ENCODE measurements at places on chromosomes 6 and 20.

- DNase-seq: peak; percentile 54
These were observed 240.9 kb downstream of the PHACTR1 start for GRCh38 chr6:12957321-12958051.

DNA sequence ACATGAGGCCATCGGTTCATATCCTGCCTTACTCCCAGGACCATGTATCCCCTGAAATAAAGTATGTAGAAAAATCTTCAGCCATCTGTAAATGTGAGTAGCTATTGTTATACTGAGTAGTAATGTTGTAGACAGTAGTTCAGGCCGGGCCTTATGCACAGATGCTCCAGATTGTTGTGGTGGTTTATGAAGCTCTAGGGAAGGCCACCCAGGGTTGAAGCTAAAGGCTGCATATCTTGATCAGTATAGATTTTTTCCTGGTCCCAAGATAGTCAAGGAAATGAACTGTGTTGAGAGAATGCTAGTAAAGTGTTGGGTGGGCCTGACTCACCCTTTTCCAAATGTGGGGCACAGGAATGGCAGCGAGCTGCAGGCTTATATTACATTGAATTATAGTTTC lies 81.4 kb downstream of the FNDC1 start:
- no peak for DNase-seq

GRCh38 chr20:47857569-47858464 lies 72.5 kb upstream of the SULF2 start:
- DNase-seq: no peak

DNA sequence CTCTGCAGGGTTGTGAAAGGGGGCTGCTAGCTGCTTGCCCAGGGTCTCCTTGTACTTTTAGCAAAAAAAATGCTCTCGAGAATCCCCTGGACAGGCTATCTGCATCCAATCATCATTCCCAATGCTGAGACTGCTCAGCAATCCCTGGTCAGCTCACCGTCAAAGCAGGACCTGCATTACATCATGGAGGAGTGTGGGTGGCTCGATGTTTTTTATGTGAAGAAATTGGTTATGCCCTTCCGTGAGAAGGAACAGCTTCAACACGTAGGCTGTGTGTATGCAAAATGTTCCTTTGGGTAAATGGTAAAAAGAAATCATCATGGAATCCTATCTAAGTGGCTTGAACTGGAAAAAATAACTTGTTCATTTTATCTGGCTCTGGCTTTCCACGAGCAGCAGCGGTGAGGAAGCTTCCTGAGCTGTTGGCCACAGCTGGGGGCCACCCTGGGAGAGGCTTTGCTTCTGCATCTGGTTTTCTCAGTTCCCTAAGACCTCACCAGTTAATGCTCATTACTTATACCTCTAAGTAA lies 111.4 kb downstream of the FYN start:
- DNase-seq: no peak

DNA sequence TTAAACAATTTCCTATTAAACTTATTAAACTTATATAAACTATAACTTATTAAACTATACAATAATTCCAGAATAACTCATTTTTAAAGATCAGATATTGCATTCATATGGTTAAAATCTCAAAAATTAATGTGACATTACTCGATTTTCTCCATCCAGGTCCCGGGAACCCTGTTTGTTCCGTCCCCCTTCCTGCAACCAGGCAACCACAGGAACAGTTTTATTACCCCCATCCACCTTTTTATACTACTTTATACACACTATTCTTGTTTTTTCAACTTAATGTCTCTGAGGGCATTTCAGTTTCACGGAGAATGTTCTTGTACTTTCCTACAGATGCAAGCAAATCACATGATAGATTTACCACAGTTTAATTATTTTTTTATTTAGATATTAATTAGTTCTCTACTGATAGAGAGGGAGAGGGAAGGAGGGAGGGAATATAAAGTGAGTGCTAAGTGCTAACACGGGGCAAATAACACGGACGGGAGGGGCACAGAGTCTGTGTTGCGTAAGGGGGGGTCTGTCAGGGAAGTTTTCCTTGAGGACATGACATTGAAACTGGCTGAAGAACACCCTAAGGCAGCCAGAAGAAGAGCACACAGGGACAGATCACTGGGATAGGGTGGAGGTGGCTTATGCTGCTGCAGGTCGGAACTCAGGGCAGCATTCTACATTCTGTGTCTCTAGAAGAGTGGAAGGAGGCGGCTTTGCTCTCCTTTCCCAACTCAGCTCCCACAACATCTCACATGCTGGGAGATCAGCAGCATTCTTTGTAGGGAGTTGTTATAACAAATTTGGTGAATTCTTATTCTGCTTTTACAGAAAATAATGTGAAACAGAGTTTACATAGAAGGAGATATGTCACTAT lies 225.2 kb downstream of the FOXC1 start:
- DNase-seq: no peak

- DNase-seq: no peak
These were observed 36.3 kb downstream of the HEBP2 start for GRCh38 chr6:138440296-138440695.

DNA sequence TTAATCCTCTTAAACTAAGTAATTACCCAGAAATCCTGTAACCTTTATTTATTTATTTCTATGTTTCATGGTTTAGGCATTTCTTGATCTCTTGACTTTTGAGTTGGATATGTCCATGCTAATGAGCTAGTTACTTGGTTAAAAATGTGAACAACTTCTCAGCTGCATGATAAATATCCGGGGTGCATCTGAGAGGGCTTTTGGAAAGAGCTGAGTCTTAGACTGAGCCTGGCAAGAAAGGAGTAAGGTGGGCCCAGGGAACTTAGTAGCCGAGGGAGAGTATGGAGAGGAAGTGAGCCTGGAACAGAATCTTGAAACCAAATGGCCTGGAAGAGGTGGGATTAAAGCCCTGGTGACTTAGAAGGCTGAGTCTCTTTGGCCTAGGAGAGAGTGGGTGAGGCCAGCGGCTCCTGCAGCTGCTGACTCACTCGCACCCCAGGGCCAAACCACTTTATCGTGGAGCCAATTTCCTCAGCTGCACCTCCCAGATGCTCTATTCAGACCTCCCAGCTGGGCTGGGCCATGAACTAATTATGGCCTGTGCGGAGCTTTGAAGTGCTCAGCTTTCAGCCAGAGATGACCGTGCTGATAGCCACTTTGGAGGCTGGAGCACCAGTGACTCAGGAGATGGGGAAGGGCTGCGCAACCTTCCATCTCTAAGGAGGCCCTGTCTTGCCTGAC lies 19.1 kb downstream of the TGM3 start:
- no peak for DNase-seq

DNA sequence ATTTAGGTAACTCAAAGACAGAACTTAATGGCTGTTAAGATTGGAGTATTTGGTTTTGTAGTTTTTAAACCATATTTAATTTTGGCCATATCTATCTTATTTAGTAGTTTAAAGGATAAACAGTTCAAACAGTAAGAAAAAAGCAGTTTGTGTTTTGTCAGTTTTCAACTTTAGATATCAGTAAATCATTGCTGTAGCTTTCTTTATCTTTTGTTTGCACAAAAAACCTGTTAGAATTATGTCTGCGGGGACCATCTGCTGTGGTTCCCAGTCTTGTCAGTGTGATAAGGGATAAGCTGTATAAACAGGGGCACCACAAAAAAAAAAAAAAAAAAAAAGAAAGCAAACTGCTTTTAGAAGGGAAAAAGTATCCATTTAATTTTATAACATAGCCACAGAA lies 40.9 kb downstream of the CDKAL1 start:
- DNase-seq: no peak

- DNase-seq: no peak
These were observed 62.5 kb downstream of the METTL24 start for GRCh38 chr6:110295451-110296165.

DNA sequence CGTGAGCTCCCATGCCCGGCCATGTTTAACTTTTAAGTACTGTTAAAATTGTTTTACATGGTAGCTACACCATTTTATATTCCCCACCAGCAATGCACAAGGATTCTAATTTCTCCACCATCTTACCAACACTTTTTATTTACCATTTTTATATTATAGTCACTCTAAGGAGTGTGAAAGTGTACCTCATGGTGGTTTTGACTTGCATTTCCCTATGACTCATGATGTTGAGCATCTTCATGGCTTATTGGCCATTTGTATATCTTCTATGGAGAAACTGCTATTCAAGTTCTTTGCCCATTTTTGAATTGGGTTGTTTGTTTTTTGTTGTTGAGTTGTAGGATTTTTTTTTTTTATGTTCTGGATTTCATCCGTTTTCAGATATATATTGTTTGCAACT lies 15.6 kb upstream of the BPHL start:
- no peak for DNase-seq

- DNase-seq: no peak
These were observed 347.8 kb upstream of the HS3ST5 start for GRCh38 chr6:114690625-114691024.

GRCh38 chr6:11616200-11616611 lies 78.7 kb downstream of the TMEM170B start:
- DNase-seq: no peak

GRCh38 chr6:111559188-111560097 lies 46.2 kb downstream of the TRAF3IP2 start:
- DNase-seq: no peak

- DNase-seq: no peak
These were observed 7.4 kb upstream of the ULBP3 start for GRCh38 chr6:150076196-150076893.

- DNase-seq: no peak
These were observed 3.4 kb downstream of the HSPA1B start for GRCh38 chr6:31830886-31831335.

DNA sequence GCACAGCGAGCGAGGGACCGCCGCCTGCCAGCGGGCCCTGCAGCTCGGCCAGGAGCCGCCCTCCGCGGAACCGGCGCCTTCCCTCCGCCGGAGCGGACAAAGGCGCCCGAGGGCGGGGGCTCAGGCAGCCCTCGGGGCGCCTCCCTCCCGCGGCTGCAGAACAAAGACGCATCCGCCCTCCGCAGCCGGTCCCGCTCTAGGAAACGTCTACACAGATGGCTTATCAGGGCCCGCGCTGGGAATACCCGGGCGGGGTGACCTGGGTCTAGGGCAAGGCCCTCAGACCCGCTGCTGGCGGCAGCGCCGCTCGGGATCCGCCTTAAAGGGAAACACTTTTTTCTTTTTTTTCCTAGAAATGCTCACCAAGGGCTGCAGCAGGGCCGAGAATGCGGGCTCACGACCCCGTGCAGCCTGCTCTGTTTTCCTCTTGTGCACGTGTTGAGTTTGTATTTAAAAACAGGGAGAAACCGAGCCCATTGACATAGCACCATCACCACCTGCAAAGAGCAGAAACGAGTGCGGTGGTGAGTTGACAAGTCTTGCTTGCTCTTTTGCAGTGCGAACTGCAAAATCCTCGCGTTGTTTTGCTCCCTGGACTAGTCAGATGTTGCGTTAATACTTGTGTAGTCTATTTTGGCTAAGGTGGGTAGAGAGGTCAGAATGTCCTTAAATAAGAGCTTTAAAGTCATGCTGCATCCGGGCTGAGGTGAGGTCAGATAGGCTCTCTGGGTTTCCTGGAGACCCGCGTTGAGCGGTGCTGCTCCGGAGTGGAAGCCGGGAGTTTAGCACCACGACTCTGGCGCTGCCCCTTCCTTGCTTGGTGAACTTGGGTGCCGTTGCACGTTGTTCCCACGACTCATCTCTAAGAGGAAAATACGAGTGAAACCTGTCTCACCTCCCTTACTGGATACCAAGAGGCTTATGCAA lies 1.1 kb upstream of the RPS6KA2 start:
- no peak for DNase-seq

GRCh38 chr6:108895571-108895970 lies 47.3 kb downstream of the ARMC2 start:
- DNase-seq: no peak

- no peak for DNase-seq
These were observed 52.5 kb downstream of the RBL1 start for GRCh38 chr20:37042986-37043972.

DNA sequence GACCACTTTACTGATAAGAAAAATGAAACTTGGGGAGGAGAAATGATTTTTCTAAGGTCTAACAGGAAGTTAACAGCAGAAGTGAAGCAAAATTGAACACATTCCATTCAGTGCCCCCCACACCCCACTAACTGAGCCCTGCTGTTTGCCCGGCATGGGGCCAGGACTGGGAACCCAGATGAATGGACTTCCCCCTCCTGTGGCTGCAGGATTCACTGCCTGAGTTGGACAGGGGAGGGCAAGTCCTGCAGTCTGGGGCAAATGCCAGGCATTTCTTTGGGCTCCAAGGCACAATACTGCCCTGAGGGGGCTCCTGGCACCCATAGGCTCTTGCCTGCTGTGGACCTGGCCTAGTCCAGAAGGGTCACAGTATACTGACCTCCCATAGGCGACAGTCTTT lies 28.3 kb downstream of the FYN start:
- DNase-seq: no peak

DNA sequence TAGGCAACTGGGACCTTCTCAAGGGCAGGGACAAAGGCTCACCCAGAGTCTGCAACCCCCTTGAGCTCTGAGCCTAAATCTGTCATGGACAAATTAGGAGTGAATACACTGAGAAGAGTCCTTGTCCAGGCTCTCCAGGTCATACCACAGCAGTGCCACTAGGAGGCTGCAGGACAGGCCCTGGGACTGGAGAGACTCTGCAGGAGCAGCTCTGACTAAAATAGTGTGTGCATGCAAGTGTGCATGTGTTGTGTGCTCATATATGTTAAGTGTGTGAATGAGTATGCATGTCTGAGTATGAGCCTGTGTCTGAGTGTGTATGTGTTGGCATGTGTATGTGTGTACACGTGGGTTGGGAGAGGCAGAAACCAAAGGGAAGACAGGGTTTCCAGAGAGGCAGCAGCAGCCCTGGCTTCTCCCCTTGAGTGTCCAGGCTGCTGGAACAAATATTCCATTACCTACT lies 27.1 kb downstream of the MRPL14 start:
- DNase-seq: no peak

DNA sequence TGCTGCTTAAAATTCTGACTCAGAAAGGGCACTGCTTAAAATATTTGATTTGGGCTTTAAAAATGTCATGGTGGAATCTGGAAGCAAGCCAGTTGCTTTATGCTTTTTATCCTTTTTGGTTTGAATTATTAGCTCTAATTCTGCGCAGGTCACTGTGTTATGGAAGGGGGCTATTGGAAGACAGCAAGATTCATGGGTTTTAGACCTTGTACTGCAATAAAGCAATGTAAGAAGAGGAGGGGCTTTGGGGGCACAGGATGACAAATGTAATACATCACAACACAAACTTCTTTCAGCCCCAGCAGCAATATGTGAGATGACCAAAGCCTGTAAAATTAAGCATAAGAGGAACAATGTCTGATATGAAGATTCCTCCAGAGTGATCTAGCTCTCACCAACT lies 68.4 kb downstream of the TFAP2B start:
- no peak for DNase-seq

DNA sequence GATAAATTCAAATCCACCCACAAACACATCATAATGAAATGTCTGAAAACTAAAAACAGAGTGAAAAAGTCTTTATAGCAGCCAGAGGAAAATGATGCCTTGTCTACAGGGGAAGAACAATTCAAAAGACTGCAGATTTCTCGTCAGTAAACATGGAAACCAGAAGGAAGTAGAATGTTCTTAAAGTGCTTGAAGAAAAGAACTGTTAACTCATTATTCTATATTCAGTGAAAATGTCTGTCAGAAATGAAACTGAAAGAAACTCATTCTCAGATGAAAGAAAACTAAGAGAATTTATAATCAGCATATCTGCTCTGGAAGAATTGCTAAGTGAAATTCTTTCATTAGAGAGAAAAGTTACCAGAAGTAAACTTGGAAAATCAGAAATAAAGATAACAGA lies 416.1 kb downstream of the TBC1D32 start:
- DNase-seq: no peak

- peak; percentile 18 for DNase-seq
These were observed 368.9 kb upstream of the JARID2 start for GRCh38 chr6:14876778-14877613.
